ENCODE measurements at places on chromosomes 16 and 17.

DNA sequence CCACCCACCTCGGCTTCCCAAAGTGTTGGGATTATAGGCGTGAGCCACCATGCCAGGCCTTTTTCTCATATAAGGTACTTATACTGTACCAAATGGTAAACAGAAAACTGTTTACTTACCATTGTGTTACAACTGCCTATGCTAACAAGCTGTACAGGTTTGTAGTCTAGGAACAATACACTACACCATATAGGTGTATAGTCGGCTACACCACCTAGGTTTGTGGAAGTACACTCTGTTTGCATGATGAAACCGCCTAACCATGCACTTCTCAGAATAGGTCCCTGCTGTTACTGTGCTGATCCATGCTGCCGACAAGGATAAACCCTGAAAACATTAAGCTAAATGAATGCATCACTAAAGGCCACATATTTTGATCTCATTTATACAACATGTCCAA, 18.9 kb downstream of the DNAJA2 start:
- no peak for DNase-seq

GRCh38 chr17:14304773-14305517, 4.1 kb downstream of the HS3ST3B1 start:
- DNase-seq, result no peak

GRCh38 chr17:63998721-63999679, 849 bp downstream of the PRR29 start:
- DNase-seq, result no peak

GRCh38 chr17:19268611-19269010, 31.4 kb downstream of the EPN2 start:
- DNase-seq, result no peak

GRCh38 chr17:73404246-73404645, 92.4 kb upstream of the CDC42EP4 start:
- no peak for DNase-seq

All from hippocampal formation (tissue), 2 donors.